ENCODE measurements at places on chromosomes 4 and X.

DNA sequence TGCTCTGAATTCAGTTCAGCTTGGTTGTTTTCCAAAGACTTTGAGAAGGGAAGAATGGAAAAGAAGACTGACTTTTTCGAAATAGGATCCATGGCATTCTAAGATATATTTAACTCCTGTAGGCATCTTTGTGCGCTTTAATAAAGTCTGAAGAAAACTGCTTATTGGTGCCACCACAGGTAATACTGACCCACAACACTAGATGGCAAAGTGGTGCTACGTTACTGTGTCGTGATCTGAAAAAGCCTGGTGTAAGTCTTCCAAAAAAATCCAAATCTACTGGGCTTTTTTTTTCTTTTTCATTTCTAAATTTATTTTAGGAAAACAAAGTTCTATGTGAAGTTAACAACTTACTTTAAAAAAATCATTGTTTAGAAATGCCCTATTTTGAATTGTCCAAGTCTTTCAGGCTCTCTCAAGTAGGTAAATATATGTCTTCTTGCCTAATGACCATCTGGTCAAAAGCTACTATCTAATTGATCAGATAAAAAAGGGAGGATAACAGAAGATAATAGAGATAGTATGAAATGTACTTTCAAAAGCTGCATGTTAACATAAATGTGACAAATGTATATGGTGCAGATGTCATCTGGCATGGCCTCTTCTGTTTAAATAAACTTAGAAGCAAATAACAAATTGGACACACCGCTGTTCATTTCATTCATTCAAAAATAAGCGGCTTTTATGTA lies 47.0 kb upstream of the MID1IP1 start:
- peak; percentile 31 for DNase-seq

- no peak for DNase-seq
Observed at GRCh38 chrX:140723121-140723715, 13.7 kb downstream of the LINC00632 start.

GRCh38 chrX:80807606-80807991 lies 2.1 kb downstream of the BRWD3 start:
- DNase-seq: no peak

DNA sequence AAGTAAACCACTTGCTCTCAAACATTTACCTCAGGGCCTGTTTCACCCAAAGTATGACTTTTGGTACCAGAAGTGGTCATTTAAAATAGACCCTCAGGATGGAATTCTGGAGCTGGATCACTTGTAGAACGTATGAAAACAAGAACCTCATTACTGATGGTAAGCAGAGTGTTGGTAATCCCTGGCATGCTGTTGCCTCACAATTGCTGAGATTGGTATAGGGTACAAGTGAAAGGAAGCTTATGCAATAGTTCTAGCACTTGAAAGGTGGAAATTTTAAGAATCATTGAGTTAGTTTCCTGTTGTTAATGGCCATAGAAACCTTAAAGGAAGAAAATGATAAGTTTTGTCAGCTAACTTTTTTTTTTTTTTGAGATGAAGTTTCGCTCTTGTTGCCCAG lies 22.3 kb upstream of the THOC2 start:
- no peak for DNase-seq

DNA sequence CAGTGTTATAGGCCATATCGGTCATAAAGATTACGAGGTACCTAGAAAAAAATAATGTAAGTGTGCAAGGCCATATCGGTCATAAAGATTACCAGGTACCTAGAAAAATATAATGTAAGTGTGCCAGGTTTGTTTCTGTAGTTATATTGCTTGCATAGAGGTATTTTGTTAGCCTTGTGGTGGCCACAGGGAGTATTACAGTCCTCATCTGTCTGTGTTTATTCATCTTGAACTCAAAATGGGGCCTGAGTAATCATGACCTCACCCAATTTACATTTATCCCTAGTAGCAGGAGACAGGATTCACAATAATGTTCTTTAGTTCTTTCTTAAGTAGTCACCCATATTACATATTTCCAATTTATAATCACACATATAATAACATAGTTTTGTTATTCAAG lies 459.7 kb downstream of the MID1IP1 start:
- no peak for DNase-seq

DNA sequence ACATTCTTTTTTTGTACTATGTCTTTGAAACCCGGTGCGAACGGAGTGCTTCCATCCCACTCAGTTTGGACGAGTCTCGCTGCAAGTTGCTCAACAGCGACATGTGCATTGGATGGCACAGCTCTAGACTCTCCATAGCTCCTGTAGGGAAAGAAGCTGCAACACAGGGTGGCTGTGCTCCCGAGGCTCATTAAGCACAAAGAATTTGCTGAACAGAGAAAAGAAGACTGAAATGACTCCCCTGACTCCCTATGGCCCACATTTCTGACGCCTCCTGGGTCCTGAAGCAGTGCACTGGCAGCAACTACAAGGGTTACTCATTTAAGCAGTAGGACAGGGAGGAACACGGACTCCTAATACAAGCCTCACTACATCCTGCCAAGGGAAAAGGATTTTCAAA lies 127.4 kb downstream of the SH3RF1 start:
- no peak for DNase-seq

- DNase-seq: no peak
Observed at GRCh38 chr4:80162418-80162817, 34.9 kb upstream of the PRDM8 start.

DNA sequence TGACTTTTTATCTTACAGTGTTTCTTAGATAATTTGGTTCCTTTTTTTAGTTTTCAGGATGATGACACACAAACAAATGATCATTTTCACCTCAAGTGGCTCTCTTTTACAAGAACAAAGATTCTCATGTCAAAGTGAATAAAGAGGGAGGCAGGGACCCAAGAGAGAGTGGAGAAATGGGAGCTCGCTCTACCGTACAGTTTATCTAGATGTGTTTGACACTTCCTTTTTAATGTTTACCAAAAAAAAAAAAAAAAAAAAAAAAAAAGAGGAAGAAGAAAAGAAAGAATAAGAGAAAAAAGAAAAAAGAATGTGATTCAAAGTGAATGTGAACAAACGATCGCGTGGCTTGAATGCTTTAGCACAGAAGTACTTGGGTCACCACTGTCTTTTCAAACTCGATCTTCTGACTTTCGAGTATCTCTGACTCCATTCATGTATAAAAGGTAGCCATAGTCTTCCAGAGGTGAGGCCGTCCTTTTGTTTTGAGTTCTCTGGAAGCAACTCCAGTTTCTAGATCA lies 75.6 kb upstream of the GRXCR1 start:
- no peak for DNase-seq

DNA sequence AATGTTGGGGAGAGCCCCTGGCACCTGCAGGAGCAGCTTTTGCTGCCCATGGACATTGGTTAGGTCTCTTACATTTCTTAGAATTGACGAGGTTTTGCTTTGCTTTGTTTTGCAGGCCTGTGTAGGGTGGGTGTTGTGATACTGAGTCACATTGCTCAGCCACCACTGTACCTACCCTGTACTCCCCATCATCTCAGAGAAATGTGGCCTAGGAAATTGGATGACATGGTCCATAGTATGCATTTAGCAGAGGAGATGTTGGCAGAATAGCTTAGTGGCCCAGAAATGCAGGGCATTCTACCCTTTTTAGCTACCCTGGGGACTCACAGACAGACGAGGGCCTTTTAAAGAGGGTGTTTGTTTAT lies 43.7 kb downstream of the IL21 start:
- no peak for DNase-seq

GRCh38 chr4:3241898-3242524 lies 6.9 kb upstream of the MSANTD1 start:
- no peak for DNase-seq

DNA sequence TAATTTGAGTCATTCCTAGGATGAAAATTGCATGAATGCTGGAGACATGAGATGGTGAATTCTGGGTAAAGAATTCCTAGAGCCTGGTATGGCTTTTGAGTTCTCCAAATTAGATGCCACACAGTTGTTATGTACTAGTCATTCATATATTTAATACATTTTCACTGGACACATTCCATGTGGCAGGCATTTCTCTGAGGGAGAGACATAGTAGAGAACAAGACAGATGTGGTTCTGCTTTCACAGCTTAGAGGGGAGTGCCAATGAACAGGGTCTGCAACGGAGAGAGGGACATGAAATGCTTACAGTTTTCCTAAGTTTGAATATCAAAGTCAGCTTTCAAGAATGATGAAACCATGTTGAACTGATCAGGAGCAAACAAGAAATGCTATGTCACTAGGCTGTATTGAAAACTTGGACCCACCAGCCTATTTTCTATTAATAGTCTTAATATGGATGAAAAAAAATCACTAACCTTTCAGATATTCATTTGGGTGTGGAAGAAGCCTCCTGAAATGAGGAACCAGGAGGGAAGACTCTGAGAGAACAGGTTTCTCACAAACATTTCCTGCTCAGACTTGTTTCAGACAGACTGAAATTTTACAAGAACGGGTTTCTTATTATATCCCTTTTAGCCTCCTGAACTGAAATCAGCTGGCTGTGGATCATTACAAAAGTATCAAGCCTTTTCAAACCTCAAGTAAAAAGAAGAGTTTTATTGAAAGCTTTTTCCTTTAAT lies 276.0 kb upstream of the TET2 start:
- DNase-seq: no peak

DNA sequence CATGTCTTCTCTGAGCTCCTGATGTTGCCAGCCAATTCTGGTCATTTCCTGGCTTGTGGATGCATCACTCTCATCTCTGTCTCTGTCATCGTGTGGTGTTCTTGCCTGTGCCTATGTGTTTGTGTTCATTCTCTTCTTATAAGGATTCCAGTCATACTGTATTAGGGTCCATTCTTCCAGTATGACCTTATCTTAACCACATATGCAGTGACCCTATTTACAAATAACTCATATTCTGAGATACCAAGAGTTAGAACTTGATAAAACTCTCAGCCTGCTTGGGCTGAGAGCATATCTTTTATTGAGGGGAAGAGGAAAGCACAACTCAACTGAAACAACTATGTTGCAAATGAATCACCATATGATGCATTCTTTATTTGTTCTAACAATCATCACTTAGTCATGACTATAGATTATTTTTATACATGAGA lies 189.0 kb upstream of the ANXA10 start:
- no peak for DNase-seq

- no peak for DNase-seq
Observed at GRCh38 chr4:91488946-91489345, 814.8 kb upstream of the GRID2 start.

DNA sequence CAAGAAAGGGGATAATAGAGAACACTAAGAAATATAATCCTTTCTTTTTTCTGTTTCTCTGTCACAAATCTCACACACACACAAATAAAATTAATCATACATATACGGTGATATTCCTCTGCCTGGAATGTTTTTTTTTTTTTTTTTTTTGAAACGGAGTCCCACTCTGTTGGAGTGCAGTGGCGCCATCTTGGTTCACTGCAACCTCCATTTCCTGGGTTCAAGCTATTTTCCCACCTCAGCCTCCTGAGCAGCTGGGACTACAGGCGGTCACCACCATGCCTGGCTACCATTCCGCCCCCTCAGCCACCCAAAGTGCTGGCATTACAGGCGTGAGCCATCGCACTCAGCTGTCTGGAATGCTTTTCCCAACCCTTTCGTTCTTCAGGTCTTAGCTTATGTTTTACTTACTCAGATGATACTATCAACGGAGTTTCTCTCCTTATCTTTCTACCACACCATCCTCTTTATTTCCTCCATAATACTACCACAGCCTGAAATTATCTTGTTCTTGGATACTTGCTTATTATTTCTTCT lies 69.3 kb downstream of the ANKRD17 start:
- no peak for DNase-seq

DNA sequence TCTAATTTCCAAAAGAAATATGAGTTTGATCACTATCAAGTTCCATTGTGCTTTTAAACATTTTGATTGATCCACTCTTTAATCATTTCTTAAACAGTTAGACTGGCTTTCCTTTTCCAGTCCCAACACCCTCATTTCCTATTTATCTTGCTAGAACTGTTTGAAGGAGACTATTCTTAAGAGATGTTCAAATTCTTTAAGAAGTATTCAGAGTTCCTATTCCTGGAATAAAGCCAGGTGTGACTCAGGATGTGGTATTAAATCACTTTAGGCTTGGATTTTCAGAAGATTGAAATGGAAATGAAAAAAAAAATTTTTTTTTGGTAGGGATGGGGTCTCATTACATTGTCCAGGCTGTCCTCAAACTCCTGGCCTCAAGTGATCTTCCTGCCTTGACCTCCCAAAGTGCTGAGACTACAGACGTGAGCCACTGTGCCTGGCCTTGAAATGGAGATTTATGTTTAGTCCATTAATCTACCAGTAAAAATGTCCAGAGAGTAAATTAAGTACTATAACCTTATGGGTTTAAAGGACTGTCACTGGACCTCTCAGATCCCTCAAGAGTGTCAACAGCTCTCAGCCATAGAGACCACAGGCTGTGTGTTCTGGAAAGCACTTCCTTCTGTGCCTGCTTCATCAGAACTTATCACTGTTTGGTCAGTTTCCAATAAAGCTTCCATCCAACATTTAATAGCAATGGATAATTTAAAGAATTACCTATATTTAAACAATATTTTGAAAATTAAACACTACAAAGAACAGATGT lies 90.7 kb downstream of the CDS1 start:
- no peak for DNase-seq

- DNase-seq: no peak
Observed at GRCh38 chr4:129515356-129515755, 419.4 kb downstream of the C4orf33 start.

GRCh38 chr4:54277691-54278090 lies 48.6 kb downstream of the PDGFRA start:
- DNase-seq: no peak

GRCh38 chrX:63755892-63756291 lies 29.1 kb downstream of the ARHGEF9 start:
- DNase-seq: no peak

DNA sequence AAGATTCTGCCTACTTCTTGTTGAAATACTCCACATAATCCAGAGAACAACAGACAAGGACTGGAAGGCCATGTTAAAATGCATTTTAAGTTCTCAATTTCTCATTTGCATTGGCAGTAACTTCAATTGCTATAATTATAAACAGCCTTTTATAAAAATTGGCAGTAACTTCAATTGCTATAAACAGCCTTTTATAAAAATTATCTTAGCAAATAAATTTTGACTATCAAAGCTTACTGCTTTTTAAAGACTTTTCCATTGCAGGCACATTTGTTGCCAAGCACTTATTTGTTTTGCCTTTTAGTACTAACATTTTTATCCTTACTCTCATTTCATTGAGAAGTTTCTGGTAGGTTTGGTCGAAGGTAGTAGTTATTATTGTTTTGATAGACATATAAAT lies 17.8 kb downstream of the SCFD2 start:
- no peak for DNase-seq

GRCh38 chr4:4847011-4847410 lies 12.5 kb upstream of the MSX1 start:
- DNase-seq: no peak
